HAP-1 (cell line): ENCODE measurements at places on chromosomes 1 and 21.

DNA sequence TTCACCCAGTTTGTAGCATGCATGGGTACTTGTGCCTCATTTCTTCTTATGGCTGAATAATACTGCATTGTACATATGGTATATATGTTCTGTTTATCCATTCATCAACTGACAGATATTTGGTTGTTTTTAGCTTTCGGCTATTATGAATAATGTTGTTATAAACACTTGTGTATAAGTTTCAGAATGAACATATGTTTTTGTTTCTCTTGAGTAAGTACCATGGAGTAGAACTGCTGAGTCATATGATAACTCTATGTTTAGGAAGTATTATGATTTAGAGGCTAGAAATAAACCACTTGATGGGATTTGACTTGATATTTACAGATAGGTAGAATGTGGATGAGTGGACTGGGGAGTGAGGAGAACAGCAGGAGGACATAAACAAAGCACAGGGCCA is 48.6 kb downstream of the WNT2B start:
- DNase-seq = no peak

DNA sequence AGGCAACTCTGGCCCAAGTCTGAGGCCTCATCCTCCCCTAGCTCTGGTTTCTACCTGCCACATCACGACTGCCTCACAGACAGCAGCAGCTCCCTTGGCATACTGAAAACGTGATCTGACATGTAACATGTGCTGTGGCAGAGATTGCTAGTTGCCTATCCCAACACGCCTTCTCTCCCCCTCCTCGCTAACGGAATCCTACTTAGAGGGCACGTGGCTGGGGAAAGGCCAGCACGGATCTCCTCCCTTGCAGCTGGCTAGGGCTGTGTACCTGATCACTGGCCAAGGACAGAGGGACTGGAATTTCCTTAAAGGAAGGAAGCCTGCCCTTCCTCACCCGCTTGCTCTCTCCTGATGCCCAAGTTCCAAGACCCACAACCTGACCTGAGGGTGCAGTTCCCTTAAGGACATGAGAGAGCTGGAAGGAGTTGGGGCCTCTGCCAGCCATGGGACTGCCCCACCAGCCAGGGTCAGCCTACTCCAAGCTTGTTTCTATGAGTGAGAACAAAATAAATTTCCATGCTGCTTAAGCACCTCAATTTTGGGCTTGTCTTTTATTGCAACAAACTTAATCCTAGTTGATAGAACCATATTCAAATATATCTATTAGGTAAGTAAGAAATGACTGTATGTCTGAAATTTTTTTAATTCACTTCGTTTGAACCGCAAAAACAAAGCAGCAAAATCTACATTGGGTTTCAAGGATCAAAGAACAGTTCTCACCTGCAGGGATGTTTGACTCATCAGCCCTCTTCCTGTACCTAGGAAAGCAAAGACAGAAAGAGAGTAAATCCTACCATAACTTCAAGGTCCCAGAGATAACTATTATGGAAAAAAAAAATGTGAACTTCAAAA is 7.2 kb downstream of the SETD4 start:
- DNase-seq = no peak

- no peak for DNase-seq
Observed at GRCh38 chr1:18978706-18979105, 22.2 kb upstream of the IFFO2 start.

GRCh38 chr1:199029855-199030254 is 391.0 kb downstream of the PTPRC start:
- no peak for DNase-seq

GRCh38 chr1:2350501-2350900 is 40.9 kb downstream of the MORN1 start:
- DNase-seq = no peak

- DNase-seq = no peak
Observed at GRCh38 chr1:193013707-193014106, 45.5 kb downstream of the UCHL5 start.

DNA sequence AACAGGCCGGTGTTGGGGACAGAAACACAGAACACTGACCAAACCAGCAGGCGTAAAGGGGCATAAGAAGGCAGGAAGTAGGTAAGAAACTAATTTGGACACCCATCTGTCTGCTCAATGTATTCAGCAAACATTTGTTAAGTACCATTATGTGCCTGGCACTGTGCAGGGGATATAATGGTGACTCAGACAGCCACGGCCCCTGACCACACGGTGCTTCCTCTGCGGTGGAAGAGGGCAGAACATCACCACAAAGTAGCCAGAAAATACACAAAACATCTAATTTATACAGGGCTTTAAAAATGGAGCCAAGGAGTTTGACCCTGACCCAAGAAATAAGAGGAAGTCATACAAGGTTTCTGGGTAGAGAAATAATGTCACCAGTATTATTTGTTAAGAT is 12.9 kb downstream of the DNAJC11 start:
- no peak for DNase-seq
